ENCODE measurements at places on chromosomes 13 and 19. TPM values are rescaled to one million over a fixed set of nuclear protein-coding genes. Genes with fewer than 3 reads are reported as not detected.

ZNF442 gene
- 0.56 TPM for total RNA-seq

ELAVL3 gene
- not detected for total RNA-seq

NLRP4 gene
- total RNA-seq, result not detected

TICAM1 gene
- total RNA-seq, result 14.6 TPM

TSHZ3 gene
- 1.6 TPM for total RNA-seq

TBC1D17 gene
- total RNA-seq, result 15.3 TPM

POU2F2 gene
- total RNA-seq, result 3.0 TPM

LRCH1 gene
- total RNA-seq, result 8.6 TPM

CGB8 gene
- not detected for total RNA-seq

F7 gene
- 83.6 TPM for total RNA-seq

DNA sequence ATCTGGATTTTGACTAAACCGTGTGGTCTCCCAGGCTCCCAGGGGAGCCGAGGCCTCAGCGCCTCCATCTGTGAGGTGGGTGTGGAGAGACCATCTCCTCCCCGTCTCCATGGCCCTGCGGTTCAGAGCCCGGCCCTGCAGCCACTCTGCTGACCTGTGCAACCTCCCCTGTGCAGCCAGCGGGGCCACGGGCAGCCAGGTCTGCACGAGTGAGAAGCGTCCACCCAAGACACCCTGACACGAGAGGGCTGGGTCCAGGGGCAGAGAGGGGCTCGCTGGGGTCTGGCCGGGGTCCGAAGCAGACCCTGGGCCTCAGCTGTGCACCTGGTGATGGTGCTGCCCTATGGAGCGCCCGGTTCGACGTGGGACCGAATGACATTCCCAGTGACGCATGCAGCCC lies 10.4 kb upstream of the CACTIN start:
- no peak for DNase-seq

DNA sequence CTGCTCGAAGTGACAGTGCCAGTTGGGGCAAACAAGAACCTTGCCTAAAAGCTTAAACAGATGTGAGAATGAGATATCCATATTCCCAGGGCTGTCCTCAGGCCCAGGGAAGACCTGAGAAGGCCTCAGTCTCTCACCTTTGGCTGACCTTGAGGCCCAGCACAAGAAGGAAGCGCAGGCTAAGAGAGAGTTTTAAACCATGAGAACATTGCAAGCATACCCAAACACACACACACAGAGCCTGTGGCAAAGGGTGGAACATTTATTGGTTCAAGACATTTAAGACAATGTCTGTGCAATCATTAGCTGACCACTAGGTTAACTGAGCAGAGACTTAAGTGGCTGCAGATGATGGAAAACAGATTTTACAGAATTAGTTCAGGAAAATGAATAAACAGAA lies 248.2 kb downstream of the NBEA start:
- no peak for DNase-seq

- no peak for DNase-seq
These were observed 2.0 kb downstream of the REX1BD start for GRCh38 chr19:18590273-18591272.

DNA sequence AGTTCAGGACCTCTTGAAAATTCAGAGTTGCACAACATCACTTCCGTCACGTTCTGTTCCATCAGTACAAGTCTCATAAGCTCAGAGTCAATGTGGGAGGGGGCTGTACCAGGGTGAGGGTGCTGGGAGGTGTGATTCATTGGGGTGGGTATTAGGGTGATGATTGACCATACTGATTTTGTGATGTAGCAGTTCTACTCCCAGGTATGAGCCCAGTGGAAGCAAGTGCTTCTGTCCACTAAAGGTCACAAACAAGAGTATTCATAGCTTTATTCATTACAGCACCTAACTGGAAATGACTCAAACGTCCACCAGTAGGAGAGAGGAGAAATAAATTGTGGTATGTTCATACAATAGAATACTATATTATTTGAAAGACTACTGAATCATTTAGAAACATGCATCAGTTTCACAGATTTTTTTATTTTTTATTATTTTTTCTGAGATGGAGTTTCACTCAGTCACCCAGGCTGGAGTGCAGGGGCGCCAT lies 12.1 kb upstream of the UPF3A start:
- no peak for DNase-seq

GRCh38 chr19:39150807-39151600 lies 25.4 kb downstream of the PAK4 start:
- DNase-seq, result no peak

- DNase-seq, result no peak
These were observed 3.9 kb upstream of the PODNL1 start for GRCh38 chr19:13942023-13942684.

GRCh38 chr19:1304197-1304924 lies 18.7 kb downstream of the EFNA2 start:
- peak; percentile 90 for DNase-seq

- no peak for DNase-seq
These were observed 57.0 kb downstream of the SLC10A2 start for GRCh38 chr13:103009051-103009840.

GRCh38 chr13:92823059-92823458 lies 403.5 kb upstream of the GPC6 start:
- DNase-seq, result no peak

- no peak for DNase-seq
These were observed 14.0 kb downstream of the ELF1 start for GRCh38 chr13:41004875-41005693.

DNA sequence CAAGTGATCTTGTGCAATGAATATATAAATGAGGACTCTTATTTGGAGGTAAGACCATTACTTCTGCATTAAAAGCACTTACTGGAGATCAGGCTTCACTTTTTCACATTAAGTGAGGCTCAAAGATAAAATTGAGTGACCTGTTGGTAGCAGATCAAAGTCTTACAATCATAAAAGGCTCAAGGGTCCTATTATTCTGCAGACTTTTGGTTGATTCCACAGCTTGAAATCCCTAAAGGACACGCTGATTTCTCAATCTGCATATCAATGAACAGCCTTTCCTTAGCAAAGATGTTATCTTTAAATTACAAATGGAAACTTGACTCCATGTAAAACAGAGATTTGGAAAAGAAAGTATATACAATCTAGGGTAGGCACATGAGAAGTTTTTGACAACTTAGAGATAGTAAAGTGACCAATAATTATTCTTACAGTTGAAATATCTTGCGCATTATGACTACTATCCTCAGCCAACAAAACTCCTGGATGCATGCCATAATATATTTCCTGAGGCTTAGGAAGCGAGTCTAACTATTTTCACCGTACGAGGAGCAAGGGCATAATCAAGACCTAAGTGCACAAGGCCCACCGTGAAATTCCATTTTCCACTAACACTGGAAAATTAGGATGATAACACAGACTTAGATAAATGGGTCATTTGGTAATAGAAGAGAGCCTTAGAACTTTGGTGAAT lies 640.7 kb downstream of the LIG4 start:
- no peak for DNase-seq

- no peak for DNase-seq
These were observed 95.2 kb upstream of the CLDN10 start for GRCh38 chr13:95457294-95457693.

DNA sequence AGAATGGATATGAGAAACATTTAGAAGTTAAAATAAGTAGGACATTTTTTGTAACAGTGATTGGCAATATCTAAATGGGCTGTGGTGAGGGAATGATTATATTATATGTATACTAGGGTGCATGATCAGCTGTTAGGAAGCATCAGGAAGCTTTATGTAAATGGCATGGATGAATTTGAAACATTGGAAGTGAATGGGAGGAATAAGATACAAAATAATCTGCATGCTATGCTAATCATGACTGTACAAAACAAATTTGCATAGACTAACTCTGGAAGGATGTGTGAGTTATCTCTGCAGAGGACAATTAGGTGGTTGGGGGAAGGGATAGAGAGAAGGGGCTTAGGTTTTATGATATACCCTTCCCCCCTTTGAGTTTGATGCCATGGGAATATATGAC lies 156.5 kb downstream of the MTUS2 start:
- DNase-seq, result no peak

DNA sequence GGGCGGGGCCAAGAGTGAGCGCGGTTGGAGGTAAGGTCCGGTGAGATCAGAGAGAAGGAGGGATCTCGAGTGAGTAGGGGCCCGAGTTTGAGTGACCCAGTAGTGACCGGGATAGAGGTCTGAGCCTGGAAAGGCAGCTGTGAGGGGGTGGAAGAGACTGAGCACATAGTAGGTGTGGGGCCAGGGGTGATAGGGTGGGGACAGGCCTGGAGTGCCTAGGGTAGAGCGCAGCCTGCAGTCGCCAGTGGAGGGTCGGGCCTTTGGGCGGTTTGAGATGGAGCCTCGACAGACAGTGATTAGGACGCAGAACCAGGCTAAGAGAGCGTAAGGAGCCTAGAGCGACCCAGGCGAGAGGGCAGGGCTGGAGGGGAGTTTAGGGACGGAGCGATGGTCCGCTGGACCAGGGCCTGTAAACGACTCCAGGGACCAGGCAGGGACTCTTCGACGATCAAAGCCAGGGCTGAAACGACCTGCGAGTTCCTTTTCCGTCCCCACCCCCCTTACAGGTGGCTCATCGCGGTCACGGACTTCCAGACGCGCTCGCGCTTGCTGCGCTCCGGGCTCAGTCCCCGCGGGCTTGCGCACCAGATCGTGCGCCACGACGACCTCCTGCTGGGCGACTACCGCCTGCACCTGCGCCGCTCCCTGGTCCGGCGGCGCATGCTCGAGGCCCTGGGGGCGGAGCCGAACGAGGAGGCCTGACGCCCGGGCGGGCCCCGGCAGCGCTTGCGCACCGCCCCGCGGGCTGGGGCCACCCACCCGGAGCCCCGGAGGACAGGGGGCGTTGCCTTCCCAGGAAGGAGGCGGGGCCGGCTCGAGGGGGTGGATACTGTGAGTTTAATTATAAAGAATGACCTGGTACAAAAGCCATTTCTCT lies 9.4 kb downstream of the C19orf81 start:
- no peak for DNase-seq

- no peak for DNase-seq
These were observed 24.3 kb upstream of the DCUN1D2 start for GRCh38 chr13:113514847-113515246.

- DNase-seq, result no peak
These were observed 126.9 kb downstream of the FGF9 start for GRCh38 chr13:21797736-21798135.

DNA sequence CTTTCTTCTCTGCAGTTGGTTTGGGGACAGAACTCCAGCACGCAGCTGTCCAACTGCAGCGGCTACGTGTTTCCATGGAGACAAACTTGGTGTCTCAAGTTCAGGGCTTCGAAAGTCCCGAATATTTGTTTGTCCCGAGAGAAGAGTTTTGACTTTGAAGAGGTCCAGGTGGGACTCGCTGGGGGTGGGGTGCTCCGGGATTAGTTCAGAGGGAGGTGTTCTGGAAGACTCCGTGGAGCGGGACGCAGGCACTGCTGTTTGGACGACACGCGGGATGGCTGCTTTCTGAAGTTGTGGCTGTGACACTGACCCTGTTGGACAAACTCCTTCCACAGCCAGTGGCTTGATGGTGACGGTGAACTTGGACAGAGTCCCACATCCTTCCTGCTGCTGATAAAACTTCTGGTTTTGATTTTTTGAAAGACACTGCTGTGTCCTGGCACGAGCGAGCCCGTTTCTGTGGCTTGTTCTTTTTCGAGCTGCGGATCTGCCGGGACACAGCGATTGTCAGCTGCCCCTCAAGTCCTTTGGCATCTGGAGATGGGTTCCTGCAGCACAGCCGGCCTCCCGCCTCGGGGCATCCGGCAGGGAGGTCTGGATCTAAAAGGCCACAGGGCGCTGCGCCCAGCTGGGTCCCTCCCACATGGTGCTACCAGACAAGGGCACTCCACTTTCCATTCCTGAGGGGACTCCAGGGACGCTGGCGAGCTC lies 15.9 kb upstream of the RANBP3 start:
- DNase-seq, result no peak

DNA sequence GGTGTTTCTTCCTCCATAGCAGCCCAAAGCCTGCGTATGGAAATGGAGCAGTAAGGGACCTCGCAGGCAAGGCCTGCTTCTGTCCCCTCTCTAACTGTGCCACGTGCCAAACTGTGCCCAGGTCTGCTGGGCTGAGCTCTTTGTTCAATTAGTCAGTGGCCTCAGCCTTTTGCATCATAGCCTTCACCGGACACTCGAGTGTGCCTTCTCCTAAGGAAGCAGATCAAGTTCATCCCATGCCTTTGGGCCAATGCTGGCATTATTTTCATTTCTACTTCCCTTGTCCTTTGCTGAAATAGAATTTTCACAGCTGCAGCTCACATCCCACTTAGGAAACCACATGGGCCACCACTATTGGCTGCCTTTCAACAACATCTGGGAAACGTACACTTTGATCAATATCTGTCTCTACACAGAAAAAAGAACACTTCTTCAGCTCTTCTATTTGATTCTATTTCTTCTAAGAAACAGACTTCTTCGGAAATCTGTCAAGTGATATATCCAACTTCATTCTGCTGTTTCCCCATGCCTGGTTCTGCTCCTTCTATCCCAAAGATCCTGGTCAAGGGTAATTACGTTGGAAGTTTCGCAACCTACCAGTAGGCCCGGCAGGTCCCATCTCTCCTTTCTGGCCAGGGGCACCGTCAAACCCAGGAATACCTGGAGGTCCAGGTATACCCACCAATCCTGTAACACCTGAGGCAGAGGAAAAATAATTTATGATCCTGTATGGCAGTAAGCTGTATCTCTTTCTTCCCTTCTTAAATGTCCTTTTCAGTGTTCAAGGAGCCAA lies 143.9 kb downstream of the COL4A1 start:
- DNase-seq, result no peak

- DNase-seq, result no peak
These were observed 369.1 kb downstream of the FGF9 start for GRCh38 chr13:22039961-22040360.

- DNase-seq, result no peak
These were observed 24.9 kb upstream of the NDFIP2 start for GRCh38 chr13:79456051-79456450.

DNA sequence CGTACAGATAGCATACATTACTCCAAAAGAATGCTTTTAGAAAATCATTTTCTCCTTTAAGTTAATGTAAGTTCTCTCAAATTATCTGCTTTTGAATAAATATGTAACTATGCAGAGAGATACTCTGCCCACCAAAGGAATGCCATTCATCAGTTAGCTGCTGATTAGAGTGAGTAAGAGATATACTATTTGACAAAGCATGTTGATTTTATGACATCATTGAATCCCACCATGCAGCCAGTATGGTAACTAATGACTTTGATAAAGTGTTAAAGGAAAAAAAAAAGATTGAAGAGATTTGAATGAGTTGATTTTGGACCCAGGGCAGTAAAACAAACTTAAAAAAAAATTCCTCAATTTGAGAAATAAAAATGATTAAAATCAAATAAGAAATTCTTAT lies 521.5 kb downstream of the SLITRK6 start:
- DNase-seq, result no peak

GRCh38 chr19:21133633-21134032 lies 8.2 kb upstream of the ZNF431 start:
- no peak for DNase-seq

DNA sequence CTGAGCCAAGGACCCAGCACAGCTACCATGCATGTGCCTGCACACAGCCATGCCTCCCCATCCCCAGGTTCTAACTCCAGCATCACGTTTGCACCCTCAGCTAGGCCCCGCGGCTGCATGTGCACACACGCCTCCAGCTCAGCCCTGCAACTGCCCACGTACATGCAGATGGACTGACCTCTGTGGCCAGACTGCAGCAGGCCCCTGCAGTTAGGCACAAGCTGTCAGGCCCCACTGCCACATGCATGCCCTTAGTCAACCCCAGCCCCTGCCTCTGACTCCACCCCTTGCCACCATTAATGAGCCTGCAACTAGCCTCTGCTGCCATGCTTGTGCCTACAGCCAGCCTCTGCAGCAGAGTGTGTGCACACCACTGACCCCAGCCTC lies 23.1 kb downstream of the SLC6A16 start:
- DNase-seq, result no peak

All from right lobe of liver (tissue), 6 donors.